ENCODE measurements at places on chromosomes 2 and 18. TPM values are rescaled to one million over a fixed set of nuclear protein-coding genes. Genes with fewer than 3 reads are reported as not detected.

DSC2 gene
- 4.2 TPM for polyA plus RNA-seq

STEAP3 gene
- polyA plus RNA-seq: 27.1 TPM

BMPR2 gene
- polyA plus RNA-seq: 36.9 TPM

PPP4R1 gene
- 50.5 TPM for polyA plus RNA-seq

ANKRD12 gene
- polyA plus RNA-seq: 21.2 TPM

YWHAQ gene
- 247 TPM for polyA plus RNA-seq

LAMA1 gene
- 2.5 TPM for polyA plus RNA-seq

ERICH2 gene
- polyA plus RNA-seq: 0.92 TPM

DNA sequence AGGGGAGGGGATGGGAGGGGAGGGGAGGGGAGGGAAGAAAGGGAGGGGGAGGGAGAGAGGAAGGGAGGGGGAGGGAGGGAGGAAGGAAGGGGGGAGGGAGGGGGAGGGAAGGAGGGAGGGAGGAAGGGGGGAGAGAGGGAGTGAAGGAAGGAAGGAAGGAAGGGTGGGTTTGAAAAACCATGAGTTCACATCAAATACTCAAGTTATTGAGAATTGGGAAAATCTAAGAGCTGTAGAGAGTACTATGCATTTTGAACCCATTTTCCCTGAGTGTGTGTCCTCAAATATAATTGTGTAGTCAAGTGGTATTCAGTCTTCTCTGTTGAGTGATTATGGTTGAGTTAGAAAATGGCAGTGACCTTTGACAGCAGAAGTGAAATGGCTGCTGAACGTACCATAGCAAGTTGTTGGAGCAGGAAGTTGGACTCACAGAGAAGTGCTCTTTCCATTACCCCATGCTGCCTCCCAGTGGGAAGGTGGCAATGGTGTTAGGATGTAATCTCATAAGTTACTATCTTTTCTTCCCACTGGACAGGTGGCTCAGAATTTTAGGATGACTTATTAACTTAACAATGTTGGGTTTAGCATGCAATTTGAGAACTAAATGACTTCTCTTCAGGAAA, 214.6 kb downstream of the SETBP1 start:
- DNase-seq: no peak

DNA sequence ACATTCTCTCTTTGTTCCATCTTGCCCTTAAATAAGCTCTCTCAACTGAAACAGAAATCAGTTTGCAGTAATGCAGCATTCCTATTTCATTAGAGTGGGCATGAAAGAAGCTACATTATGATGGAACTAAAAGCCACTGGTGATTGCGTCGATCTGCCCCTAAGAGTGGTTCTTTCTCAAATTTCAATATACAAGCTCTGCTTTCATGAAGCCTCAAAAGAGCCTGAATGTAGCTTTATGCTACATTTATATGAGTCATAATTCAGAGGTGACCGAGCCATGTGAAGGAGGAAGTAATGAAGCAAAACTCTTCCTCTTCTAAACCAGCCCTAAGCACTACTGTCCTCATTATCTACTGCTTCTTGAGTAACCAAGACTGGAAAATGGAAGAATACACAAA, 64.8 kb upstream of the CYTIP start:
- no peak for DNase-seq

DNA sequence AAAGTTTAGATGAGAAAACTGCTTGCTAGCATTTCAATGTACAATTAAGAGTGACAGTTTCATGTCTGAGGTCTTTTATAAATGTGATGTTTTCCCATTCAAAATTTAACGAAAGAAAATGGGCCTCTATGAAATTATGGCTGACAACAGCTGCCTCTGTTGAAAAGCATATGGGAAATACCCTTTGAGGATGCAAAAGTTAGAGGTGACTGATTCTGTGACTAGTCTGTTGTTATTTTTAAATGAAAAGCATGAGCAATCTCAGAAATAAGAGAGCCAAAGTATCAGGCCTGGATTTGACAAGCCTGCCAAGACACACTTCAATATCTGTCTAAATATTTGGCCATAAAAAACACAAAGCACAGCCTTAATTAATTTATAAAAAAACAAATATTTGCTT, 580.8 kb downstream of the ERBB4 start:
- no peak for DNase-seq

DNA sequence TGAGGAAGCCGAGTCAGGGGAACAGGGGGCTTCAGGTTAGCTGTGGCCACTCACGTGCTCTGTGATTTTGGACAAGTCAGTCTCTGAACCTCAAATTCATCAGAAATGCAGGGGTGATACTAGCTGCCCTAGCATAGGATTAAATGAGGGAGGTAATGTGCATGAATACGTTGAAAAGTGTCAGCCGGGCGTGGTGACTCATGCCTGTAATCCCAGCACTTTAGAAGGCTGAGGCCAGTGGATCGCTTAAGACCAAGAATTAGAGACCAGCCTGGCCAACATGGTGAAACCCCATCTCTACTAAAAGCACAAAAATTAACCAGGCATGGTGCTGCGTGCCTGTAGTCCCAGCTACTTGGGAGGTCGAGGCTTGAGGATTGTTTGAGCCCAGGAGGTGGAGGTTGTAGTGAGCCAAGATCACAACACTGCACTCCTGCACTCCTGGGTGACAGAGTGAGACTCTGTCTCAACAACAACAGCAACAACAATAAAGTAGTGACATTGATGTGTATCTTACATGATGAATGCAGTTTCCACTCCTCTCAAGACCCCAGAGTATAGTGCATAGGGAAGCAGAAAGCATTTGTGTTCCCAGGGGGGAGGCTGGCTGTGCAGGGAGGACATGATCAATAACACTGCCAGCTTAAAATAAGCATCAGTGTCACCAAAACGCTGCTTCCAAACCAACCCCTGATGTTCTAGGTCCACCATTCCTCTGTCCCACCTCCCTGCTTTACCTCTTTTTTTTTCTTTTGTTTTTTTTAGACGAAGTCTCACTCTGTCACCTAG, 68.8 kb downstream of the HNRNPLL start:
- no peak for DNase-seq

- no peak for DNase-seq
Observed at GRCh38 chr18:68448736-68449135, 266.2 kb downstream of the TMX3 start.

- DNase-seq: no peak
Observed at GRCh38 chr2:85578243-85579180, 1.1 kb downstream of the VAMP8 start.

- DNase-seq: no peak
Observed at GRCh38 chr2:197028230-197028629, 101.7 kb upstream of the PGAP1 start.

- no peak for DNase-seq
Observed at GRCh38 chr2:217717646-217718045, 285.1 kb downstream of the TNS1 start.

DNA sequence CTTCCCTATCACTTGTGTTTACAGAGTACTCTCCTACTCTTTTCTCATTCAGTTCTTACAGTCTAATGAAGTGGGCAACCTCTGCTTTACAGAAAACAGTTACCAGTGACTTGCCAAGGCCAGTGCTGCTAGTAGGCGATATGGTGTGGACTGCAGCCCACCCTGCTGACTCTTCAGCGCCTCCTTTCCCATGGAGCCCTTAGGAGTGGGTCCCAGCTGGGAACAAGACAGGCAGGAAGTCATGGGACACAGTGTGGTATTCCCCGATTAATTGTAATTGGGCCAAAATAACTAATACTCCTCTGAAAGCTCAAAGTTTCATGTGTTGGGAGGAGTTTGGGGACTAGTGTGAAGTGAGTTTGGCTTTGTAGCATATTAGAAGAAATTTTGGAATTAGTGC, 120.1 kb upstream of the EML6 start:
- no peak for DNase-seq

DNA sequence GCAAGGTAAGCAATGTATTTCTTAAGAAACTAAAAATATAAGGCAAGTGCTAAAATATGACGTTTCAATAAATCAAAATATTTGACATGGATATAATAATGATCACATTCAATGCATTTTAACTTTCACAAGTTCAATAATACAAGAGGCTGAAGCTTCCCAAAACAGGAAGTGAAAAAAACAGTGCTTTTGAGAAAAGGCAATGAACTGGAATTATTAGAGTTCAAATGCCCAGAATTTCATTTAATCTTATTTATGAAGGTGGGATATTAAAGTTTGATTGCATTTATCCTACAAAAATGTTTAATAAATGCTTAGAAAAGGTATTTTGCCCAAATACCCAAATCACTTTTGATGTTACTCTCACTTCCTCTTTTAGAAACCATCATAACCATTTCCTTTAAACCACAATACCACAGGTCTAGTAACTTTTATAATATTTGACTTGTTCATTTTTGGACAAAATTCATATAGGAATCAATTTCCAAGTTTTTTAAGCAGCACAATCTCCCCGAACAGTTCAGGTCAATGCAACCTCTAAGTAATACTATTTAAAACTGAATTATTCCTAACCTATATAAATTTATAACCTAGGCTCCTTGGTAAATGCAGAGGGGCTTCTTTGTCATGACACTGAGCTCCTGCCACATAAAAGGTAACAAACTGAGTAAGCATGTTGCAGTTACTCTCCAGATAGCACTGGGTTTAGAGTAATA, 2.1 kb downstream of the NCKAP1 start:
- no peak for DNase-seq

DNA sequence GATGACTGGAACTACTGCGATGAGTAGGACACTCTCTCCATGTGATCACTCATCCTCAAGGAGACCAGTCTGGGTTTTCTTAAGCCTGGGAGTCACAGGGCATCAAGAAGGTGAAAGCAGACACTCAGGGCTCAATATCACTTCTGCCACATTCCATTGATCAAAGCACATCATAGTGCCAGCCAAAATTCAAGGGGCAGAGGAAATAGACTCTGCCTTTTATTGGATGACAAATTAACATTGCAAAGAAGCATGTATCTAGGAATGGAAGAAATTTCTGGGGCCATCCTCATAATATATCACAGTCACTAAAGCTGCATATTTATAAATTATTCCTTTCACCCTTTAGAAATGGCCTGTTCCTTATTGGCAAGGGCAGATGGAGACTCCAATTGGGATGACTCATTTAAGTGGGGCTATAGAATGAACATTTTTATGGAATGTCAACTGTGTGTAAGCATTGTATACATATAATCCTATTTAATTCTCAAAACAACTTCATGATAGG, 114.8 kb upstream of the CDC42EP3 start:
- no peak for DNase-seq

GRCh38 chr18:9898792-9899549, 13.2 kb downstream of the TXNDC2 start:
- no peak for DNase-seq

- no peak for DNase-seq
Observed at GRCh38 chr2:187867165-187867564, 312.9 kb upstream of the TFPI start.

DNA sequence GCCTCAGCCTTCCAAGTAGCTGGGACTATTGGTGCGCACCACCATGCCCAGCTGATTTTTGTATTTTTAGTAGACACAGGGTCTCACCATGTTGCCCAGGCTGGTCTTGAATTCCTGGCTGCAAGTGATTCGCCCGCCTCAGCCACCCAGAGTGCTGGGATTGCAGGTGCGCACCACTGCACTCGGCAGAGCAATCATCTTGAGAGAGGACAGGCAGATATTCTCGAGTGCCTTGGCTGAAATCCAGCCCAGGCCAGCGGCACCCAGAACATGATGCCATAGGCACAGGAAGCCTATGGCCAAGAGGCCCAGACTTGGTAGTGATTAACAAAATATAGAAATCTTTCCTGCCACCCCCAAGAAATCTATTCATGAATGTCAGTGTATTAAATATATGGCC, 58.0 kb upstream of the PEX13 start:
- DNase-seq: no peak

All from muscle of arm (tissue), 14 donors.